ENCODE measurements at places on chromosomes 1 and 21.

DNA sequence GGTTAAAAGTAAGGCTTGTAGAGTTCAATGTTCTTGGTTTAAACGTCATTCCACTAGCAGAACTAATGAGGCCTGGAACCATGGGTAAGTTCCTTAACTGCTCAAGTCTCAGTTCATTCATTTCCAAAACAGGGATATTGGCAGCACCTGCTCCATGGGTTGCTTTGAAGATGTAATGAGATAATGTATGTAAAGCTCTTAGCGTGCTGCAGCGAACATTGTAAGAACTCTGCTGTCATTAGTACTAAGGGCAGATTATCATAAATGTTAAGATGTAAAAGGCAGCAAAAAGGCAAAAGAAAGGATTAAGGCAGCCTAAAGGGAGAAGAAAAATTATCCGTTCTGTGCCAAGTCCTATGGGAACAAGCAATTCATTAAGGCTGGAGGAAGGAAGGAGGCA is 129.1 kb upstream of the NGF start:
- DNase-seq: no peak

DNA sequence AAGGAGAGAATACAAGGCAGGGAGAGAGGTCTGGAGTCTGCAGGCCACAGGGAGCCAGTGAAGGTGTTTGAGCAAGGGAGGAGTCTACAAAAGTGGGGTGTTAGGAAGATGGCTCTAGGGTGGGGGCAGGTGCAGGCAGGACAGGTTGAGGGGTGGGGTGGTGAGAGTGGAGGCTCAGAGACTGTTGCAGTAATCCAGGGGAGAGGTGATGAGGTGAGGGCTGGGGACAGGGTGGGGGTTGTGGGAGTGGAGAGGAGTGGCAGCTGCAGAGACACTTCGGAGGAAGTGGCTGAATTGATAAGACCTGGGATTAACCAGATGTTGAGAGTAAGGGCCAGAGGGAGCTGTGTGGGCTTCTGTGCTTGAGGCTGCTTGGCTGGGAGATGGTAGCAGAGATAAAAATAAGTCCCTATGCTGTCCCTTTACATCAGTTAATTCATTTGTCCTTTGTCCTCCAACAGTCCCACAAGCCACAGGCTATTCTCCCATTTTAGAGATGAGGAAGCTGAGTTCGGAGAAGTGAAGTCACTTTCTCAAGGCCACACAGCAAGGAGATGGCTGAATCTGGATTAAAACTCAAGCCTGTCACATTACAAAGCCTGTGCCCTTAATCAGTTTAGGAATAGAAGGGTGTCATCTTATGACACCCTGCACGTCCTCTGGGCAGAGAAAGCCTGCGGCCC is 54.8 kb upstream of the SYNC start:
- DNase-seq: no peak

- DNase-seq: no peak
Measured at GRCh38 chr1:59185163-59185860, 111.6 kb upstream of the FGGY start.

GRCh38 chr21:38310646-38311485 is 54.1 kb downstream of the KCNJ15 start:
- DNase-seq: no peak

Data from C1 segment of cervical spinal cord (tissue), 14 donors.